ENCODE measurements at places on chromosomes 2 and 18. TPM values are rescaled to one million over a fixed set of nuclear protein-coding genes. Genes with fewer than 3 reads are reported as not detected.

The SLC25A12 gene
- total RNA-seq = 13.4 TPM

The CLEC4F gene
- total RNA-seq = not detected

The CCDC74A gene
- total RNA-seq = 16.2 TPM

The C2orf66 gene
- total RNA-seq = 0.08 TPM

The GALNT5 gene
- total RNA-seq = 1.8 TPM

The CTDP1 gene
- 16.3 TPM for total RNA-seq

The STPG4 gene
- not detected for total RNA-seq

The CXCR4 gene
- total RNA-seq = 1.0 TPM

The AKAIN1 gene
- total RNA-seq = not detected

The EN1 gene
- total RNA-seq = 0.99 TPM

The KCNG2 gene
- not detected for total RNA-seq

The SPDYA gene
- total RNA-seq = 0.26 TPM

The SNED1 gene
- 1.1 TPM for total RNA-seq

The MFSD2B gene
- total RNA-seq = 0.42 TPM

The PGAP1 gene
- 2.3 TPM for total RNA-seq

The SCYGR4 gene
- total RNA-seq = not detected

The VIL1 gene
- total RNA-seq = 0.31 TPM

The FBXO41 gene
- total RNA-seq = 4.7 TPM

The TTC32 gene
- total RNA-seq = 14.5 TPM

The MYOM1 gene
- 0.31 TPM for total RNA-seq

The ANTXR1 gene
- 127 TPM for total RNA-seq

The C1D gene
- total RNA-seq = 32.5 TPM

The CCDC121 gene
- total RNA-seq = 3.4 TPM

The NPPC gene
- total RNA-seq = 0.42 TPM

The SLC16A14 gene
- 0.87 TPM for total RNA-seq

The PMAIP1 gene
- 14.5 TPM for total RNA-seq

The ANKRD36 gene
- 6.0 TPM for total RNA-seq

The DPY30 gene
- 108 TPM for total RNA-seq

The TLX2 gene
- total RNA-seq = 0.28 TPM

The HDAC4 gene
- total RNA-seq = 7.4 TPM

The ESPNL gene
- 0.07 TPM for total RNA-seq

The CAPN10 gene
- total RNA-seq = 25.0 TPM

The MYO3B gene
- not detected for total RNA-seq

The CSRNP3 gene
- not detected for total RNA-seq

The UGT1A10 gene
- total RNA-seq = 0.11 TPM

The C2orf80 gene
- total RNA-seq = not detected
